Naive thymus-derived CD8-positive, alpha-beta T cell (primary cell): ENCODE measurements at places on chromosomes 3 and 15.

GRCh38 chr3:35448681-35449080 lies 190.6 kb upstream of the ARPP21 start:
- no peak for DNase-seq

GRCh38 chr3:131518680-131519079 lies 15.9 kb upstream of the MRPL3 start:
- no peak for DNase-seq

- no peak for DNase-seq
Measured at GRCh38 chr3:56477646-56478045, 9.4 kb upstream of the ERC2 start.

- DNase-seq = no peak
Measured at GRCh38 chr15:38041576-38041975, 107.1 kb downstream of the TMCO5A start.

DNA sequence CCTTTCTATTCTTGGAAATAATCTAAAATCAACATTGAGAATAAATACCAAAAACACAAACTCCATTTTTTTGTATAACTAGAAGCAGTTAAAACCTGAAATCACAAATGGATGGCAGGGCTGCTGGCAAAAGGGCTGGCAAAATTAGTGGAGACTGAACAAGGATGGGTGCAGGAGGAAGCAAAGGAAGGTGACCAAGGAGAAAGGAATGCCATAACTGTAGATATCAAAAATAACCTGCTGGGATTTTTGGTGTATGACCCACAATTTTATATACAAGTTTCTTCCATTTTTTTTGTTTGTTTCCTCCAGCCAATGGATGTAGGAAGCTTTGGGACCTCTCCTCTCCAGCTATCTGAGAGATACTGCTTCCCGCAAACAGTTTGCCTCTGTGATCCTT lies 12.7 kb downstream of the CFAP44 start:
- no peak for DNase-seq

DNA sequence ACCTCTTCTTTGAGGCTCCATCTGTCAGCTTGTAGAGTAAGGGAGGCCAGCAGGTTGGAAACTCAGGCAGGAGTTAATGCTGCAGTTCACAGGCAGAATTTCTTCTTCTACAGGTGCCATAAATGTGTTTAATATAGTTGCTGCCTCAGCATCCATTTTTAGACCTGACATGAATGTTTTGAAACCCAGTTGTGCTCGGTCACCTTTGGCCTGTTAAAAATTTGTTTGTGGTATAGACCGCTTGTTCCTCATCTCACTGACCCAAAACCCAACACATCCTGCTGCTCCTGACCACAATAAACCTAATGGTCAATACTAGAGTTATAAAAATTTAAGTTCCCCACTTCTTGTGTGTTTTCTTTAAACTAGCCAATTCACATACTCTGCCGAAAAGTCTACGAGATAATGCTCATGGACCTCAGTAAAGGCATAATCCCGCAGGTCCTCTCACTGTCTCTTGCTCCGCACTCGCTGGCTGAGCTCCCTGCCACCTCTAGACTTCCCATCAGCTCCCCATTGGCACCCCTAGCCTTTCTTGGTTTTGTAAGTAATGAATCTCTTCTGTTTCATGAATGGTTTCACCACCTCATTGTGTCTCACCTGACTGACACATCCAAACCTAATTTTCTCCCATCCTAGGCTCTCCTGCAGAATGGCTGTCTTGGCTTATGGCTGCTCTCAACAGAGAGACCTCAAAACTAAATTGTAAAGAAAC lies 138.5 kb upstream of the STRIT1 start:
- no peak for DNase-seq

DNA sequence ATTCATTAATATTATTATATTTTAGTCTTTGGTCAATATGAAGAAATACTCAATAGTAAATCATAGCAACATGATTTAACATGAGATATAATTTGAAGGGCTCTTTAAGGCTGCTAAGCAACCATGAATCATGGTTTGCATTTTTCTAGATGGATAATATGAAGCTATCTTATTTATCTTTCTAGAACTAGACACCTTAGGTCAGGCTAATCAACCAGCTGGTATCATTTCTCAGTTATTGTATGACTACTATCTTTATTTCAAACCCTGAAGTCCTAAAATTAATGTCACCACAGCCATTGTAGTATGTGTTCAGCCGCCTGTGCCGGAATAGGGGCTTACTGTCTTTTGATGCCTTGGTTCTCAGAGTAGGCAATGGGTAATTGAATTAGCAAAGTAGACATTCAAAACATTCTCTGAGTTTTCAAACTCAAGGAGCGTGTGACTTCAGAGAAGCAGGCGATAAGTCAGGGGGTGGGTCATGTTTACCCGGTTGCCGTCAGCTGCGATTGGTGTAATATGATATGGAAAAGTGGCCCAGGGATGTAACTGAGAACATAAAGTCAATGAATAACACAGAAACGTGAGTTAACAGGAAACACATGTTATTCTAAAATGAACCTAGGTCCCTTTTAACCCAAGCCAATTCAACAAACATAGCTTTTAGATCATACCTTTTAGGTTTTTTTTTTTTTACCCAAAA lies 93.4 kb upstream of the CTDSPL start:
- no peak for DNase-seq

DNA sequence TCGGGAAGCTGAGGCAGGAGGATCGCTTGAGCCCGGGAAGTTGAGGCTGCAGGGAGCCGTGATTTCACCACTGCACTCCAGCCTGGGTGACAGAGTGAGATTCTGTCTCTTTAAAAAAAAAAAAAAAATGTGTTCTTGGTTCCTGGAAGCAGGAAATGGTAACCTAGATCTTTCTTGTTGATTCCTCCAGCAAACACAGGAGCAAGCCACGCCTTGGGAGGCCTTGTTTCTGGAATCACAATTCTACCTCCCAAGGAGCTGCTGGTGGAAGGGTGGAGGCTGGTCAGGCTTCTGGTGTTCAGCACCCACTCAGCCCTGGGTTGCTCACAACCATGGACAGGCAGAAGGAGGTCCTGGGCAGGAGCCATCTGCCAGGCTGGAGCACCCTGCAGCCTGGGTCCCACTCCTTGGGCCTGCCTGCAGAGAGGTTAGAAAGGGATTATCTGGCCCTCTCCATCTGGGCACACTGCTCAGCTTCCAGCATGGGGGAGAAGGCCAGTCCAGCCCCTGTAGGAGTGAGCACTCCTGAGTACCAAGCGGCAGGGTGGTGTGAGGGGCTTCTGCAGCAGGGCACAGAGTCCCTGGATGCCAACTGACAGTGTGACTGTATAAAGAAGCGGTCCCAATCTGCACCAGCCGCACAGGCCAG lies 65.6 kb downstream of the ABTB1 start:
- DNase-seq = no peak

GRCh38 chr3:144229953-144230352 lies 258.3 kb downstream of the DIPK2A start:
- DNase-seq = no peak

- DNase-seq = no peak
Measured at GRCh38 chr3:178602856-178603255, 66.6 kb downstream of the KCNMB2 start.
